ENCODE measurements at places on chromosomes 16 and 17.
A peak's percentile ranks its signal among the peaks of the same experiment; 100 is the strongest.

GRCh38 chr17:21177401-21177800 is 36.6 kb downstream of the TMEM11 start:
- DNase-seq = no peak

GRCh38 chr17:40520991-40521453 is 19.6 kb upstream of the TNS4 start:
- DNase-seq = no peak

GRCh38 chr16:50831751-50832150 is 89.9 kb downstream of the CYLD start:
- no peak for DNase-seq

GRCh38 chr17:7881276-7882054 is 7.1 kb upstream of the CHD3 start:
- no peak for DNase-seq

GRCh38 chr17:80618304-80618703 is 73.7 kb downstream of the RPTOR start:
- DNase-seq = no peak

DNA sequence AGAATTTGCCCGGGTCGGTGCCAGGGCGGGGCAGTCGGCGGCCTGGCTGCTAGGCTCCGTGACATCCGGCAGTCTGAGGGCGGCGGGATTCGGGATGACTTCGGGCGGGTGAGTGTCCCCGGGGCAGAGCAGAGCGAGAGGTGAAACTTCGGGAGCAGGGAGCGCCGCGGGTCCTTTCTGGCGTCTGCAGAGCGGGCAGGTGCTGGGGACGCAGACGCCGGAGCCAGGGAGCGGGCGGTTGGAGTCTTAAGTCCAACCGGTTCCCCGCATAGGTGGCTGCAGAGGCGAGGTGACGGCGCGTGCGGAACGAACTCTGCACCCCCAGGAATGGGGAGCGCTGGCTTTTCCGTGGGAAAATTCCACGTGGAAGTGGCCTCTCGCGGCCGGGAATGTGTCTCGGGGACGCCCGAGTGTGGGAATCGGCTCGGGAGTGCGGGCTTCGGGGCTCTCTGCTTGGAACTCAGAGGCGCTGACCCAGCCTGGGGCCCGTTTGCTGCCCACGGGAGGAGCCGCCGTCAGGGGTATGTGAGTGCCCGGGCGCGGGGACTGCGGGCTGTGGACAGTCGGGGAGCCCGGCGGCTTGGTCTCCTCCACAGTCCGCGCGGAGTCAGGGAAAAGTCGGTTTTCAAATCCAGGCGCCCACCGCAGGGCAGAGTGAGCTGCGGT is at the start of gene B4GALNT2:
Gene B4GALNT2 (plus strand): TSS at position 71 of the 666 bp plus-strand sequence. CDS start 24 bp downstream, at position 95.
- no peak for DNase-seq

- peak; percentile 96 for DNase-seq
Observed at GRCh38 chr17:21284319-21285163, at the start of gene MAP2K3. TSS of gene MAP2K3 (plus strand) at chr17:21284711. CDS start at chr17:21284921, 210 bp downstream.

DNA sequence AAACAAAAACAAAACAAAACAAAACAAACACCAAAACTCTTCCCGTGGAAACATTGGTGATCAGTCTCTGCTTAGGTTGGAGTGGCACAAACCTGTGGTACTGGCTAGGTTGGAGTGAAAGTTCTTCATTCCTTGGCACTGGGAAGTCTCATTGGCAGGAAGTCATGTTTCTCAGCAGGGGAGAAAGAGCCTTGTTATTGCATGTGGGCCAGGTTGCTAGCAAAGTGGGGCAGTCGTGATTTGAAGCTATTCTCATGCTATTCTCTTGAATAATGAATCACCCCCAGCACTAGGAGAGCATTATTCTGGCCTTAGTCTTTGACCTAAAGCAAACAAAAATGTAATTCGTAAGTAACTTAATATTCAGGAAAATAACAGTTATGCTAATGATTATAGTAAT is 24.3 kb upstream of the B4GALNT2 start:
- peak; percentile 41 for DNase-seq

DNA sequence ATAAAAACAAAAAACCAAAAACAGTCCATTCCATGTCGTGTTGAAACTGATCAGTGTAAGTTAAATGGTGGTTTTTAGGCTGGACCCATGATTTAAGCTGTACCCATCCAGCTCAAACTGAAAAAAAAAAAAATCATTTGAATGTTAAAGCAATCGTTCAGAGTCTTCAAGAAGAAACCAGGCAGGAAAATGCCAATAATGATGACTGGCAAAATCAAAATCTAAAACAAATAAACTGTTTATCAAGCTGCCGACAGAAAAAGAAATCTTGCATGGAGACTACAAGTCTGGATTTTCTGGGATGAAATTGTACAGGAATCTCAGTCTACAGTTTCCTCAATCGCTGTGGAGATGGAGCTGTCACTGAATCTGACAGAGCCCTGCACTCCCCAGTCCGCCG is 40.7 kb downstream of the SOST start:
- DNase-seq = no peak

GRCh38 chr17:81511554-81511803 is 1.1 kb downstream of the ACTG1 start:
- DNase-seq = no peak

GRCh38 chr17:2218426-2218825 is 85.2 kb downstream of the SMG6 start:
- no peak for DNase-seq

DNA sequence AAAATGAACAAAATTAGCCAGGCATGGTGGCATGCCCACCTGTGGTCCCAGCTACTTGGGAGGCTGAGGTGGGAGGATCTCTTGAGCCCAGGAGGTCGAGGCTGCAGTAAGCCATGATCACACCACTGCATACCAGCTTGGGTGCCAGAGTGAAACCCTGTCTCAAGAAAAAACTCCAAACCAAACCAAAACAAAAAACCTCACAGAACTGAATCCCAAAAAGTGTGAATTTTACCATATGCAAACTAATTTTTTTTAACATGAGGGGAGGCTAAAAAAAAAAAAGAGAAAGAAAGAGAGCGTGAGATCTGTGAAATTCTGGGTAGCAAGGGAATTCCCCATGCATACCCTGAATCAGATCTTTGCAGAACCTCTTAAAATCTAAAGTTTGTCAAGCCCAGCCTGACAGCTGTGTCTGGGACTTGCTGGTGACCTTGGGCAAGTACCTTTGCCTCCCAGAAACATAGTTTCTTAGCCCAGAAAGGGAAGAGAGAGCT is 17.1 kb upstream of the CDH1 start:
- no peak for DNase-seq

GRCh38 chr17:14304773-14305517 is 4.1 kb downstream of the HS3ST3B1 start:
- DNase-seq = no peak

DNA sequence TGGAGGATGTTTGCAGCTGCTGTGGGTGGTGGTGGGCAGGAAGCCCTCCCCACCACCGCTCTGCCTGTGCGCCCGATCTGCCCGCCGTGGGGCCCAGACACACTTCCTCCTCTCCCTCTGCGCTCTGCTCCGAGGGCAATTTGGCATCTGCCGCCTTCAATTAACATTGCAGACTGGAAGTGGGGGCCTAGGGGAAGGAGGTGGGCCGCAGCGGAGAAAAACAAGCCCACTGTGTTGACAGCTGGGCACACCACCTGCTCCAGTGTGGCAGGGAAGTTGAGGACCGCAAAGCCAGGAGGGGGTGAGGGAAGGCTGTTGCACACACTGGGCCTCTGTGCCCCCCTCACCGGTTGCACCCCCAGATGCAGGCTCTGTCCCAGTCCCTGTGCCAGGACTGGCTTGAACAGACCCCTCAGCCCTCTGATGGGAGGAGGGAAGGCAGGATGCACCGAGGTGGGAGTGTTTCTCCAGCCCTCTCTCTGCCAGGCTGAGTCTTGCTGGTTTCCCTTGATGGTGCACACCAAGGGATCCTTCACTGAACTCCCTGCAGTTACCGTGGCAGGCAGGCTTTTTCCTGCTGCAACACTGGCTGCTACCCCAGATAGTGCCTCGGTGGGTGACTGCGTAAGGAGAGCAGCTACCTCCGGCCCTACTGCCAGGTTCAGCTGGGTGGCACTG is 72.8 kb upstream of the MED9 start:
- DNase-seq = no peak

DNA sequence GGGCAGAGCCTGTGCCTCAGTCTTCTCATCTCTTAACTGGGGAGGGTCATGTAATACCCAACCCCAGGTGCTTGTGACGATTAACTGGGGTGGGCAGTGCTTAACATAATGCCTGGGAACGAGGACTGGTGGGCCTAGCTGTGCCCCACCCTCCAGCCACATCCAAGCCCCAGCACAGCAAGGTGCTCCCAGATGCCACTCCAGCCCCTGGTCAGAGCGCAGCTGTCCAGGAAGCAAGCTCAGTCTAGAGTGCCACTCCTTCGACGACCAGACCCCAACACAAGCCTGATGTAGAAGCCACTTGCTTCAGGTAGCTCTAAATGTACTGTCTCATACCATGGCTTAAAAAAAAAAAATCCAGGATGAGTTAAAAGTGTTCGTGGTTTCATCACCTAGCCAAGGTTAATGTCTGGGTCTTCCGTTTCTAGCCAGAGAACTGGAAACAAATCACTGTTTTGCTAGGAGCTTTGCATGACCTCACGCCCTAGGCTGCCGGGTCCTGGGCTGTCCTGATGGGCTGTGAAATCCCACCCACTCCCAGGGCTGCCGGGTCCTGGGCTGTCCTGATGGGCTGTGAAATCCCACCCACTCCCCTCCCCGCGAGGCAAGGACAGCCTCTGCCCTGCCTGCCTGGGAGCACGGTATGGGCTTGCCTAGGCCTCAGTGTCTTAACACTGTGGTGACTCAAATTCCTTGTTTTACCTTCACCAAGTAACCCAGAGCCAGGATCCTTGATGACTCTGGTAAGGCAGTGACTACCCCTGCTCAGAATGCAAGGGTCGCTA is 7.7 kb downstream of the MIEF2 start:
- DNase-seq = no peak

DNA sequence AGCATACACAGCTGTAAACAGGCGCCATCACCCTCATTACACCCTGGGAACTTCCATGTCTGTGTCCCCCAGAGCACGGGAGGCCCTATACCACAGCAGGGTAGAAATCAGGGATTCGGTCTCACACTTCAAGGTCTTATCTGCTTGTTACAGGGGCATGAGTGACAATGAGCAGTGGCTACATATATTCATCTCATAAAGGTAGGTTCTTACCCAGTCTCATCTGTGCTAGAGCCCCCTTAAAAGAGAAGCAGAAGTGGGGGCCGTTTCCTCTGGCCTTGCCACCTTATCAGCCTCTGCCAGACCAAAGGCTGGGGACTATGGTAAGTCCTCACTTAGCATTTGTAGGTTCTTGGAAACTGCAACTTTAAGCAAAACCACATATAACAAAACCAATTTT is 46.5 kb downstream of the IRX5 start:
- no peak for DNase-seq

DNA sequence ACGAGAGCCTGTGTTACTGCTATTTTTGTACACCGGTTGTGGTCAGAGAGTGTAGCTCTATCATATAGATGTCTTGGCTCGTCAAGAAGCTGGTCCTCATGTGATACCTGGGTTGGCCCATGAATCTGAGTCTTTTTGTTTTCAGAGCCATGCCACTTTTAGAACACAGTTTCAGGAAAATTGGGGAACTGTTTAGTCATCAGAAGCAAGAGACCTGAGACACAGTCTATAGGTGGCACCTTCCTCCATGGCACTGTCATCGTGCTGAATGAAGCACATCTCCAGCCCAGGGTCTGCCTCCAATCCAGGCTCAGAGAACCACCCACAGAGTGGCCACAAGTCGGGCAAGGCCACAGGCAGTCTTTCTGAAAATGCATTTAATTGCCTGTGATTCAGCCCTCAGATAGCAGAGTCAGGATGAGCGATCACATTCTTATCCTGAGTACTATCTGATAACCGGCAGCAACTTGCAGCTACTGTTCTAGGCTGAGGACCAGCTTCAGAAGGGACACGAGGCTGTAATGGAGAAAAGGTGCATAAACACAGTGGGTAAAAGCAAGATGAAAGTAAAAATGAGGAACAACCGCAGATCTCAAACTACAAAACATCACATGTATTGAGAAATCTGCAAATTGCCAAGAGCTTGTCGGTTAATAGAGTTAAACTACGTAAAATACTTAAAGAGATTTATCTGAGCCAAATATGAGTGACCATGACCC is 14.2 kb upstream of the HAPSTR1 start:
- peak; percentile 75 for DNase-seq

- no peak for DNase-seq
Observed at GRCh38 chr17:4576729-4577322, 7.5 kb upstream of the SMTNL2 start.

DNA sequence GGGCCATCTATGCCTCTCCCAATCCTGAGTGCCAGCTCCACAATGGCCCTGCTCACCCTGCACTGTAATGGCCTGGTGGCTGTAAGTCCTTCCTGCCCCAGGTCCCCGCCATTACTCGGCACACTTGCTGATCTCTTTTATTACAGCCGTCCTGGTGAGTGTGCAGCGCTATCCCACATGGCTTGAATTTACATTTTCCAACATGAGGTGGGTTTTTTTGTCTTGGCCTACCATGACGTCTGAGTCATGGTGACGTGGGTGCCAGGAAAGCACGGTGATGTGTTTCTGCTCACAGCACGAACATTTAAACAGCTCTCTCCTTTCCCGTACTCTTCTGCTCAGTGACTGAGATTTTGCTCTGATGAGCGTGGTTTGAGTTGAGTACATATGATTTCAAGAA is 55.2 kb upstream of the FOXF1 start:
- peak; percentile 90 for DNase-seq

GRCh38 chr17:58369214-58370031 is 17.4 kb upstream of the SUPT4H1 start:
- no peak for DNase-seq

GRCh38 chr17:30545024-30545423 is 67.8 kb downstream of the GOSR1 start:
- DNase-seq = no peak

DNA sequence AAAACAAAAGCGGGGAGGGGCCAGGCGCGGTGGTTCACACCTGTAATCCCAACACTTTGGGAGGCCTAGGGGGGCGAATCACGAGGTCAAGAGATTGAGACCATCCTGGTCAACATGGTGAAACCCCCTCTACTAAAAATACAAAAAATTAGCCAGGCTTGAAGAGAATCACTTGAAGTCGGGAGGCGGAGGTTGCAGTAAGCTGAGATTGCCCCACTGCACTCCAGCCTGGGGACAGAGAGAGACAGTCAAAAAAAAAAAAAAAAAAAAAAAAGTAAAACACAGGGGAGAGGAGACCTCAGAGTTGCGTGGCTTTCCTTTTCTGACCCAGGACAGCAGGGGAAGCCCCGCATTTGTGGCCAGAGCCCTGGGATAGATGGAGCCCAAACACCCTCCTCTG is 19.9 kb downstream of the ACTG1 start:
- DNase-seq = no peak
